ENCODE measurements at places on chromosomes 7 and 10. TPM values are rescaled to one million over a fixed set of nuclear protein-coding genes. Genes with fewer than 3 reads are reported as not detected.

Gene BTBD16
- total RNA-seq: 0.14 TPM

- DNase-seq: no peak
These were observed 4.3 kb upstream of the UCMA start for GRCh38 chr10:13238271-13239077.

DNA sequence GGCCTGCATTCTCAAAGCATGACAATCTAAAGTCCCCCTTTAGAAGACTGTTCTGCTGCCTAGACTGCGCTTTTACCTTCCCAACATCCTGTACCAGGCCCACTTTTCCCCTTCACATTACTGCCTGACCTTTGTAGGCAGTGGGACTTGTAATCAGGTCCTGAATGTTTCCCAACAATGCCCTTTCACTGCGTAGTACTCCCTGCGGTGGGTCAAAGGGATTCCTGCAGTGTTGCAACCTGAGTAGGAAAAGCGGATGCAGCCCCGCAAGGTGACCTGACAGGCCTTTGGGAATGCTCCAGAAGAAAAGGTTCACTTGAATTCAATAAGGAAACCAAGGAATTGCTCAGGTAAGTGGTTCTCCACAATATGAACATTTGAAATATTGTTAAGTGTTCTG lies 4.9 kb upstream of the TCAF1 start:
- no peak for DNase-seq

- DNase-seq: peak; percentile 37
These were observed 816 bp downstream of the DMTF1 start for GRCh38 chr7:87152897-87153641.

- no peak for DNase-seq
These were observed 8.9 kb upstream of the PKD1L1 start for GRCh38 chr7:47957156-47957555.

GRCh38 chr7:45703911-45704682 lies 129.9 kb downstream of the ADCY1 start:
- no peak for DNase-seq

DNA sequence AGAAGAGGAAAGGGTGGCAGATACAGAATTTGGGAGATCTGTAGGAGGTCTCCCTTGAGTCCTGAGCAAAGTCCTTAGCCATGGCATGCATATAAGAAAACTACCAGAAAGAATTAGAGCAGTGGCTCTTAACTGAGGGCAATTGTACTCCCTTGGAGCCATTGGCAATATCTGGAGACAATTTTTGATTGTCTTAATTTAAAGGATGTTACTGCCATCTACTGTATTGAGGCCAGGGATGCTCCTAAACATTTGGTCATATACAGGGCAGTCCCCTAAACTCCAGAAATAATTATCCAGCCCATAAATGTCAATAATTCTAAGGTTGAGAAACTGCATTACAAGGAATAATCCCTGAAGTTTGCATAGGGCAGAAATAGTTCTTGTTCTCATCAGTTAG lies 136.4 kb upstream of the ODAD2 start:
- no peak for DNase-seq

- no peak for DNase-seq
These were observed 486.0 kb upstream of the GALNT17 start for GRCh38 chr7:70645876-70646351.

DNA sequence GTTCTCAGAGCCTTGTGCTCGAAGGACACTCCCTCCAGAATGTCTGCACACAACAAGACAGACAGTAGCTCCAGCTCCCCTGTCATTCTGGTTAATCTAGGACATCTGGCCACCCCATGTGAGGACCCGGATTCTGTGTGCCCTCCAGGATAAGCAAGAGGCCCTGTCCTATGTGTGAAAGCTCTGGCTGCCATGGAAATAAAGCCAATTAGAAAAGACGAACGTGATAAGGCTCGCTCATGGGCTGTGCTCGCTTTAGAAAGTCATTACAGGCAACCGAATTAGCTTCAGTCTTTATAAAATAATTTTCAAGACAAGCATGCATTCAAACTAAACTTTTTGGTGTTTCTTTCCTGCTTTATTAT lies 263.4 kb downstream of the INHBA start:
- DNase-seq: no peak

GRCh38 chr10:77881636-77882035 lies 44.9 kb downstream of the DLG5 start:
- DNase-seq: no peak

Gene CXCL12
- 56.5 TPM for total RNA-seq

All from thymus (tissue), 14 donors.